ENCODE measurements at places on chromosomes 3 and 15.

- DNase-seq, result no peak
Measured at GRCh38 chr15:62570405-62570783, 405.3 kb upstream of the C2CD4B start.

- DNase-seq, result no peak
Measured at GRCh38 chr15:70720228-70721016, 42.9 kb downstream of the UACA start.

GRCh38 chr3:106204160-106204868 lies 335.5 kb upstream of the CBLB start:
- DNase-seq, result no peak

DNA sequence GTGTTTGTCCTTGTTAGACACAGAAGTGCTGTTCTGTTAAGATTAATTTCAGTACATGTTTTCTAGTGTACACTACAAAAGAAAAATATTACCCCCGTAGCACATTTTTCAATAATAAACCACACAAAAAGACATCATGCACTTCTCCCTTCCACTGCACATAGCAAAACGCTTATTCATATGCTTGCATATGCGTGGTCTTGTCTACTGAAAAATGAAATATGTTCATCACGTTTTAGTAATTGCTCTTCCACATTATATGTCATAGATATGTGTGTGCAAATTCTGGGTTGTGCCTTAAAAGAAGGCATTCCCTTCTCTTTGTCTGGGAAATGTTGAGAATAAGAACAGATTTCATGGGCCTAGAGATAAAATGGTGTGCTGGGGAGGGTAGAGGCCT lies 353.9 kb downstream of the NSUN3 start:
- no peak for DNase-seq

DNA sequence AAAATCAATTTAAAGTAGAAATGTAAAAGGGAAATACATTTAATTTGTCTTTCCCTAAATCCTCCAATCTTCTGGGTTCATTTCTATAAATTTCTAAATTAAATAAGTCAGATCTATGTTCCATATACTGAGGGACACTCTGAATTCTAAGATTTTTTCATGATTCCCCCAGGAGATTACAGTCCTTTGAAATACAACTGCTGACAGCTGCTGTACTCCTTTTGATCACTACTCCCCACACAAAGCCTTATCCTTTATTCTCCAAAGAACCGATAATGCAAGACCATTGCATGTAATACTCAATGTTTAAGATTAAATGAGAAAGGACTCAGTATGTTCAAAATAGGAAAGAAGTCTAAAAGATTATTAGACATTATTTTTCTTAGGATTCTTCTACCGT lies 865.7 kb downstream of the EPHA3 start:
- no peak for DNase-seq

DNA sequence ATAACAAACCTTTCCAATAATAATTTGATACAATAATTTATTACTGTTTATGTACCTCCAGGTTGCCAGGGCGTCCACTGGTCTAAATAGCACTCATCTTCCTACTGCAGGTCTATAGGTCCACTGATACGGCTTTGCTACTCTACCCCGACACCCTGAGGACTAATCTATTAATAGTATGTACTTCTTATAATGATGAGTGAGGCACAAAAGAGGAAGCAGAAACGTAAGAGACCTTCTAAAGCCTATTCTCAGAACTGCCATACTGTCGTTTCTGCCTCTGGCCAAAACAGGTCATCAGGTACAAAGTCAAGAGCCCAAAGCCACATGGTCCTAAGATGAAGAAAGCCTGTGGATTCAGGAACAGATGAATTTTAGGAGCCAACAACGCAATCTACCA lies 163.2 kb upstream of the GRM7 start:
- DNase-seq, result no peak

DNA sequence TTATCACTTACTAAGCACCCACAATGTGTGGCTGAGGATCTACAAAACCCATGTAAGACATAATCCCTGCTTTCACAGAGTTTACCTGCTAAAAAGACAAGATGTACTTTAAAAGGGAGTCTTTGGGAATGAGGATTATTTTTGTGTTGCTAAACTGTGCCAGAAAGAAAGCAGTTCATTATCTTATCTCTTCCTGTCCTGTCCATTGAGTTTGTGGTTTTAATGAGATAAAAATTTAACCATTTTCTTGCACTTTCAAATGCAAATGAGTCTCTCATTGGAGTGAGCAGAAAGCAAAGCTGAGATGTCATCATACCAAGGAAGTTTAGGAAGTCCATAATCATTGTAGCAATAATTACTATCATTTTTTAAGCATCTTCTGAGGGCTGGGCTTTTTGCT lies 231.2 kb upstream of the ADAMTS9 start:
- DNase-seq, result no peak

GRCh38 chr3:78690766-78691165 lies 1077.0 kb downstream of the ROBO1 start:
- peak; percentile 22 for DNase-seq

- peak; percentile 33 for DNase-seq
Measured at GRCh38 chr3:120364821-120365220, 15.7 kb upstream of the LRRC58 start.

Measured in HFFc6 (cell line).